ENCODE measurements at places on chromosomes 13 and 19. TPM values are rescaled to one million over a fixed set of nuclear protein-coding genes. Genes with fewer than 3 reads are reported as not detected.

- H3K4me3 ChIP-seq: no peak overlapping the region
- no peak for DNase-seq
- H3K36me3 ChIP-seq: no peaks in the 10 kb centered on the region
- H3K27ac ChIP-seq: peak overlapping the region; percentile 64
- peaks cover 24% of the 10 kb centered on the region for H3K4me1 ChIP-seq
Observed at GRCh38 chr19:35207391-35207871, 21.1 kb downstream of the FAM187B start.

GRCh38 chr19:3586707-3587346 lies 1.5 kb downstream of the GIPC3 start:
- H3K27ac ChIP-seq: no peak overlapping the region
- peak; percentile 34 for DNase-seq
- no peaks in the 10 kb centered on the region for H3K36me3 ChIP-seq

- no peaks in the 10 kb centered on the region for H3K27me3 ChIP-seq
- no peak overlapping the region for H3K4me3 ChIP-seq
- DNase-seq: no peak
- no peaks in the 10 kb centered on the region for H3K36me3 ChIP-seq
Observed at GRCh38 chr13:92578358-92578757, 648.2 kb upstream of the GPC6 start.

Gene SYNGR4
- not detected for polyA plus RNA-seq

Gene IRGC
- polyA plus RNA-seq: not detected

Gene RANBP3
- 31.2 TPM for polyA plus RNA-seq
